ENCODE measurements at places on chromosomes 3 and 15.

DNA sequence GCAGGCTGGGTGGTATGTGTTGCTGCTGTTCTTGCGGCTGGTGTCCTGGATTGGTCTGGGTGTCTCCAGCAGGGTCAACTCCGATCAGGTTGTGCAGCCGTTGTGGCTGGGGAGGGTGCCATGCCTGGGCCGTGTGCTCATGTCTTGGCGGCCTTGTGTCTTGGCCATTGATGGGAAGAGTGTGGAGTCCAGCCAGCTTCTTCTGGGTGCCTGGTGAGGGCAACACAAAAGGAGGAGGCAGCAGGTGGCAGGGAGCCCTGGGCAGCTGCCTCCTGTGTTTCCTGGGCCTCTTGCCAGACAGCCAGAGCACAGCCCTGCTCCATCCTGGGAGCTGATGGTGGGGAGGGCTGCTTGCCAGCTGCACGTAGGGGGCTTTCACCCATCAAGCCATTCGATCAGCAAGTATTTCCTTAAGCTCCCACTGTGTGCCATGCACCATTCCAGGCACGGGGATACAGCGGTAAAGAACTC lies 4.3 kb downstream of the CHAC1 start:
- no peak for DNase-seq

DNA sequence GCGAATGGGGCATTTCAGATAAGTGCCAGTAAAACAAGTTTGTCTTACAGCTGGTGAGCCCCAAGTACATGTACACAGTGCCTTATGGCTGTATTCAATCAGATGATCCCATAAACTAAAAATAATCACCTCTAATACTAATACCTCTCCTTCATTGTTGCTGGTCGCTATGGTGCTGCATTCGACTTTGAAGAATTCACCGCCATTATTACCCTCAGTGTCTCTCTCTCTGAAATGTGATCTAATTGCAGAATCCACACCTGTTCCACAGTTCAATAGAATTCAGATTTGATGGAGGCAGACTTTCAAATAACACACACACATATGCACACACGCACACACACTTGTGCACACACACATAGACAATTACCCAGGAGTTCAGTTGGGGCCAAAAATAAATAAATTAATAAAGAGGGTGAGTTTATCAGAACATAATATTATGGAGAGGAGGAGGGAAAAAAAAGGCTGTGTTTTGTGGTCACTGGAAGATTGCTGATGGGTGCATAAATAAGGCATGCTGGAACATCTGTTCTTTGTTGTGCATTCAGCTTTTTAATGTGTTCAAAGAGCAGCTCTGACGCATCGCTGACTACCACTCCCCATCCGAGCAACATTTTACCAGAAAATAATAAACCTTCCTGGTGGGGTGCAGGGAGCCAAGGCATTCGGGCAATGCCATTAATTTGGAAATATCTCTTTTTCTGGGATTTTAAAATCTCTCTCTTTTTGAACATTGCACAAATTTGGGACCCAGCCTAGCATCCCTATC lies 235.7 kb downstream of the SATB1 start:
- DNase-seq: no peak

- no peak for DNase-seq
These were observed 27.9 kb upstream of the TBC1D21 start for GRCh38 chr15:73845507-73845906.

DNA sequence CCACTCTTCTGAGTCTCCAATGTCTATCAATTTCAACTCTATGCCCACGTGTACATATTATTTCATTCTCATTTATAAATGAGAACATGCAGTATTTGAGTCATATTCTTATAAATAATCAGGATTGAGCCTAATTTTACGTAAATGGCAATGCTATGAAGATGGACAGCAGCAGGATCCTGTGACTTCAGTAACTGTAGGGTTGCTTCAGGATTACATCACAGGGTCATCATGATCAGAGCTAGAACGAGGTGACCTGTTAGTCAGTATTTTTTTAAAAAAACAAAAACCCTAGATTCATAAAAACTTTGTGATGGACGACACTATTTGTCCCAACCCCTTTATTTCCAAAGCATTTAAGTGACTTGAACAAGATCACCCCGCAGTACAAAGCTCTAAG lies 21.8 kb downstream of the SHC4 start:
- no peak for DNase-seq

- no peak for DNase-seq
These were observed 79.0 kb upstream of the MFGE8 start for GRCh38 chr15:88992216-88992615.

DNA sequence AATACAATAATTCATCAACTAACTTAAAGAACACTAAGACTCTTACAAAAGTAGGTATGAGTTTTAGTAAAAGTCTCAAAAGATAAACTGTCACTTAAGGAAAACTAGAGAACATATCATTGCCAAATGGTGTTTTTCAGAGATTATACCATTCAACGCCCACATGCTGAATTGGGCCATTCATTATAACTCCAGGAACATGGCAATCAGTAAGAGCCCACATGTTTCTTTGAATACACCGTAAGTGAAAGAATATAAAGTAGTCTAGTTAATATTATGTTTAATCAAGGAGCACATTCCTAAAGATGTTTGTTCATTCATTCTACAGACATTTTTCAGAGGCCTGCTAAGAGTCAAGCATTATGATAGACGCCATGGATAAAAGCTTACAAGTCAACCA lies 22.9 kb downstream of the B3GNT5 start:
- no peak for DNase-seq

GRCh38 chr3:124639406-124640237 lies 90.6 kb upstream of the UMPS start:
- no peak for DNase-seq

DNA sequence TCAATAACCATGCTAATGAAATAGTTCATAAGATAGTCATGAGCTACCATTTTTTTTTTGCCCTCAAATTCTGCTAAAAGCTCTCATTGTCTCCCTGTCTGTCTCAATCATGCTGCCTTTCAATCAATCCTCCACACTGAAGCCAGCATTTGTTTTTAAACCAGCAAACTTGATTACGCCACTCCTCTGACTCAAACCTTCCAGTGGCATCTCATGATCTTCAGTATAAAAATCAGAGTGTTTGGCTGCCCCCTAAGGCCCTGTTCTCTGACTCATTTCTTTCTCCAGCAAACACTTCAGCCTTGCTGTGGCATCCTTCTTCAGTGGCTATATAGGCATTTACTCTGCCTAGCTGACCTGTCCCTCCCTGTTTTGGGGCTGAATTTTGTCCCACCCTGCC lies 36.0 kb upstream of the EOMES start:
- no peak for DNase-seq

- DNase-seq: no peak
These were observed 806.2 kb downstream of the NTRK3 start for GRCh38 chr15:87450314-87450713.

DNA sequence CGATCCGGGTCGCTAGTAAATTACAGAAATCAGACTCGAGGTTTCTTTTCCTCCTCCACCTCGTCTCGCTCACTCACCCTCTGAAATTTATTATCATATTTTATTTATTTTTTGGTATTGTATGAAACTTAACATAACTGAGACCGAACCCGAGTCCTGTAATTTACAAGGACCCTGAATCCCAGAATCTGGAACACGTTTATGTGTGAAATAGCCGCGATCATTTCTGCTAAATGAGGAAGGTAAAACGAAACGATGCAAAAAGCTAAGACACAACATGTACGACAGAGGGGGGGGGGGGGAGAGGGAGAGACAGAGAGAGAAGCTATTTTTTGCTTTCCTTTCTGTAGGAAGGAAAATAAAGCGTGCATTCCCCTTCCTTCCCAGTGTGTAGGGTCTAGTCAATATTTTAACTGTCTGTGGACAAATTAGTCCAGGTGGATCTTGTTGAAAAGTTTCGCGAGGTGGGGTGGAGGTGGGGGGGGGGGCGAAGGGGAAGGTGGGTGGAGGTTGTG lies 1.6 kb downstream of the BBX start:
- DNase-seq: peak; percentile 43

- no peak for DNase-seq
These were observed 9.3 kb downstream of the LRCH3 start for GRCh38 chr3:197800379-197800778.

DNA sequence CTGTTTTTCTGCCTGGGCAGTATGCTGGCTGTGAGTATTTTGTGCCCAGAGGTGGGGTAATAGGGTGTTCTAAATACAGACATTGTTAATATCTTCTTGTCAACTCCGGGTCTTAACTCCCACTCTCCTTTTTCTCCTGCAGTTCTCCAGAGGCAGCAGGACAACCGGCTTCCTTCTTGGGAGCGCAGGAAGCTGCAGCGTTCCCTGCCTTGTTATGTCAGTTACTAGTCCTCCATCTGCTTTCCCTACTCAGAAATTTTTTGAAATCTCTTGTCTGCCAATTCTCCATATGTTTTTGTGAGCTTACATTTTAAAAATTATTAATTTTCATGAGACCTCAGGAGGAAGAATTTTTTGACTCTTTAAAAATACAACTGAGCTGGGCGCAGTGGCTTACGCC lies 67.2 kb downstream of the NEO1 start:
- DNase-seq: no peak

- DNase-seq: peak; percentile 39
These were observed 8.5 kb downstream of the HTR3D start for GRCh38 chr3:184040010-184040409.

DNA sequence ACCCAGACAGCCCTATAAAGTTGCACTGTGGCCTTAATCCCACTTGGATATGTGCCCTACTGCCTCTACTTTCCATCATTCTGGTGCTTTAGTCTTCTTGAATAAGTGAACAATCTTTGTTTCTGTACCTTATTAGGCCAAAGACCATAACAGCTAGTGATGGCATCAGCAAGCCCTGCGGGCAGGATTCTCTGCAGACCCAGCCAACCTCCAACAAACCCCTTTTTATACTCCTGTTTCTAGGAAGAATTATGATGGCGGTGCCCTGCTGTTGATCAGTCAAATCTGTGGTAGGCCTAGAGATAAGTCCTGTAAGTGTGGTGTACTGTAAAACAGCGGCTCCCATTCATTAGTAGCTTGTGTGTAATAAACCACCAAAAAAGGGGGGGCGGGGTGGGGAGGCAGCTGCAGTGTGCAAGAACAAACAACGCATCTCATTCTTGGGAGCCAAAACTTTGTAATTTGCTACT lies 40.5 kb downstream of the SOX2 start:
- no peak for DNase-seq

- DNase-seq: no peak
These were observed 56.8 kb downstream of the PLXNA1 start for GRCh38 chr3:127039719-127040118.

DNA sequence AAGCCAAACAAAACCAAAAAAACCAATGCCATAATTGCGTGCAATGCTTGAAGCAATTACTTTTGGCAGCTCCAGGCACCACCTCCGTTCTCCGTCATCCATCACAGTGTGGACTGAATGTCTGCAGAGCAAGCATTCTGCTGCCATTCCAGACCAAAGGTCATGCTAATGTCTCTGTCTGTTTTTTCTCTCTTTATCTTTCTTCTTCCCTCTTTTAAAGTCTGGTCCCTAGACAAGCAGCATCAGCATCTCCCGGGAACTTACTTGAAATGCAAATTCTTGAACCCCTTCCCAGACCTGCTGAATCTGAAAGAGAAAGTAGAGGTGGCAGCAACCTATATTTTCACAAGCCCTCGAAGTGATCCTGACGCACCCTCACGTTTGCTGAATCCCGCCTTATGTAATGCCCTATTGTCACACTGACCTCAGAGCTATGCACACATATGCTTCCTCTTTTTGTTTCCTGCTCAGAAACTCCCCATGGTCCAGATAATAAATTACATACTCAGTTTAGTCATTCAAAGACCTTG lies 297.3 kb upstream of the PROK2 start:
- DNase-seq: no peak

GRCh38 chr15:63258658-63259057 lies 18.7 kb upstream of the APH1B start:
- no peak for DNase-seq

GRCh38 chr3:53274938-53275605 lies 19.2 kb upstream of the TKT start:
- no peak for DNase-seq

DNA sequence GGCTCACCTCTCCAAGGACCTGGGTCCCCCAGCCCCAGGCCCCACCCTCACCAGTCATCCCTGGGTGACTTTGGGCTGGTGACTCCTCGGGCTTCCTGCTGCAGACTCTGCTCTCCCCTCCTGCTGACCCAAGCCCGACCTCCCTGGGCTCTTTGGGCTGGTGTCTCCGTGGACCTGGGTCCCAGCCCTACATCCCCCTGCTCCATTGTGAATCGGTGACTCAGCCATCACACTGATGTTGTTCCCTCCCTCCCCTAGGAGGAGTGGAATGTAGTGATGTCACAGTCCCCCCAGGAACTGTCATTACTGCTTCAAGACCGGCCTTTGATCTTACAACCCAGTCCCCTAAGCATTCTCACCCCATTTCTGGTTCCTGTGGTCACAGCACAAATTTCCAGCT lies 83.7 kb downstream of the ADAMTS7 start:
- peak; percentile 15 for DNase-seq

DNA sequence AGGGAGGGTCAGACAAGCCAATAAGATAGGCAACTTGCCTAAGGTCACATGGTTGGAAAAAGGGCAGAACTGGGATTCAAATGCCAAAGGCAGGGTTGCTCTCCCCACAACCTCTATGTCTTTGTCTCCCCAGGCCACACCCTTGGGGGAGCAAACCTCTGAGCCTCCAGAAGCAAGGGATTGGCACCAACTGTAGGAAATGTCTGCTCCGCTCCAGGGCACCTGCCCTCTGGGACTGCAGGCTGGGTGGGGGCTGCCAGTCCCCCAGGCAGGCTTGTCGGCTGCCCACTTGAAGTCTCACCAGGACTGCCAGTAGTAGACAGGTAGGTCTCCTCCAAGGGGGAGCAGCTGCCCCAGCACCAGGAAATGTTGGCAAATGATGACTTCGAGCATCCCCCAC lies 2.0 kb downstream of the FAM3D start:
- no peak for DNase-seq

DNA sequence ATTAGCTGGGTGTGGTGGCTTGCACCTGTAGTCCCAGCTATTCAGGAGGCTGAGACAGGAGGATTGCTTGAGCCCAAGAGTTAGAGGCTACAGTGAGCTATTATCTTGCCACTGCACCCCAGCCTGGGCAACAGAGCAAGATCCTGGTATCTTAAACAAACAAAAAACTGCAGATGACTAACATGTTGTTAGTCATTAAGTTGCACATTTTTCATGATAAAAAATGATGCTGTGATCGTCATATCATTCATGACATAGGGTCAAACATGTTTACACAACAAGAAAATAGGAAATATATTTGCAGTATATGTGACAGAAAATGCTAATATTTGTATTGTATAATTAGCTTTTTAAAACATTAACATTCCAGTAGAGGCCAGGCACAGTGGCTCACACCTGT lies 20.2 kb upstream of the DAPK2 start:
- DNase-seq: no peak

DNA sequence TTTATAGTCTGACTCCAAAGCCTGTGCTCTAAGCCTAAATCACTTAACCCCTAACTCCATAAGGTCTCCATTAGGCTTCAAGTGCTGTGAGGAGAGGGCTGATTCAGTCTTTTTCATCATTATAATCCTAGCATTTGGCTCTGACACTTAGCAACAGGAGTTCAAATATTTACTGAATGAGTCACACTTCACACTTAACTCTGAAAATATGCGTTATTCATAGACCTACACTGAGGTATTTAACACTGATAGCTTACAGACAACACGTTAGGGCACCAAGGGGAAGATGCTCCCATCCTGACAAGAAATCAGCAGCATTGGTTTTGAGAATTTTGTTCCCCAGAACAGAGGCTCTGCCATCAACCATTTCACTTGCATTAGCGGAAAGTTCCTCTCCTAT lies 53.5 kb downstream of the MSL2 start:
- DNase-seq: no peak

Measured in neural progenitor cell (in vitro differentiated cells).